ENCODE measurements at places on chromosomes 13 and 19.

DNA sequence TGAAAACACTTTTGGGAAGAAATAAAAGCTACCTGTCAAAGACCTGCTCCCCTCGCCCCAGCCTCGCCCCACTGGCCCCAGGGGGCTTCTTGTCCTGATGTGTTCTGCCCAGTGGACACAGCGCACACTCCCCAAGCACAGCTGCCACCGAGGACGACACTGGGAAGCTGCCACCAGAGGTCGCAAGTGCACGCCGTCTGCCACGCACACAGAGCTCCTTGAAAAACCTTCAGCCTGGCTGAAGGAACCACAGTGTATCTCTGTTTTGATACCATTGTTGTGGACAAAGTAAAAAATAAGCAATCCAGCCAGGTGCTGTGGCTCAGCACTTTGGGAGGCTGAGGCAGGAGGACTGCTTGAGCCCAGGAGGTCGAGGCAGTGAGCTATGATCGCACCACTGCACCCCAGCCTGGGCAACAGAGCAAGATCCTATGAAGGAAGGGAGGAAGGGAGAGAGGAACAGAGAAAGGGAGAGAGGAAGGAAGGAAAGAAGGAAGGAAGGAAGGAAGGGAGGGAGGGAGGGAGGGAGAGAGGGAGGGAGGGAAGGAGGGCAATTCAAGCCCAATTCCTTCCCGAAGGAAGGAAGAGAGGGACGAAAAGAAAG is 57.3 kb downstream of the CEBPG start:
- DNase-seq: peak; percentile 82

DNA sequence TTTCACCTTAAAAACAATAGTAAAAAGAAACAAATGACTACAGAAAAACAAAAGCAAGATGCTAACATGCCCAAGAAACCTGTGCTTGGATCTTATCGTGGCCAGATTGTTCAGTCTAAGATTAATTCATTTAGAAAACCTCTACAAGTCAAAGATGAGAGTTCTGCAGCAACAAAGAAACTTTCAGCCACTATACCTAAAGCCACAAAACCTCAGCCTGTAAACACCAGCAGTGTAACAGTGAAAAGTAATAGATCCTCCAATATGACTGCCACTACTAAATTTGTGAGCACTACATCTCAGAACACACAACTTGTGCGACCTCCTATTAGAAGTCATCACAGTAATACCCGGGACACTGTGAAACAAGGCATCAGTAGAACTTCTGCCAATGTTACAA is 6.0 kb downstream of the CKAP2 start:
- no peak for DNase-seq

GRCh38 chr19:45972947-45973540 is 621 bp downstream of the NOVA2 start:
- DNase-seq: no peak

DNA sequence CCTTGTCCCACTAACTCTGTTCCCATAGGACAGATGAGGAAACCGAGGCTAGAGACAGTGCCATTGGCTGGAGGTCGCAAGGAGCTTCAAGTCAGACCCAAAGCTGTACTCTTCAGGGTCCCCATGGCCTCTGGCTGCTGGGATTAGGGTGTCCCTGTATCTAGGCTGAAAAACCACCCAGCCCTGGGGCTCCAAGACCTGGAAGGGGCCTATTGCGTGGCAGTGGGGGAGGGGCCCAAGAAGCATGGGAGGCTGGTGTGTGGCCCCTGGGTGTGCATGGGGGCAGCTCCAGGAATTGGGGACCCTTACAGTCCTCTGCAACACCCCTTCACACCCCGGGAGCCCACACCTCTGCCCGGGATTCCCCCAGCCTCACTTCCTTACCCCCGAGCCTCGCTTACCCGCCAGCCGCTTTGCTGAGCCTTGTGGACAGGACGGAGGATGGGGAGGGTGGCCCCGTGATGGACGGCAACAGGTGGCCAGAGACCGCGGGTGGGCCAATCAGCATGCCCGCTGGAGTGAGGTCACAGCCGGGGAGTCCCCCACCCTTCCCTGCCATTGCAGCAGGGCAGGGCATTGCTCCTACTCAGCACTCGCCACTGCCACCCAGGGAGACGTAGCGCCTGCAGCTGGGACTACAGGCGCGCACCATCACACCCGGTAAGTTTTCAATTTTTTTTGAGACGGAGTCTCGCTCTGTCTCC is at the start of gene JSRP1:
Gene JSRP1 (minus strand): TSS at position 436 of the 704 bp plus-strand sequence. CDS start 1,103 bp downstream, outside the sequence.
- DNase-seq: no peak

- no peak for DNase-seq
Measured at GRCh38 chr19:1098177-1099051, 3.2 kb upstream of the POLR2E start.

GRCh38 chr19:18014197-18014596 is 6.2 kb downstream of the ARRDC2 start:
- DNase-seq: no peak

DNA sequence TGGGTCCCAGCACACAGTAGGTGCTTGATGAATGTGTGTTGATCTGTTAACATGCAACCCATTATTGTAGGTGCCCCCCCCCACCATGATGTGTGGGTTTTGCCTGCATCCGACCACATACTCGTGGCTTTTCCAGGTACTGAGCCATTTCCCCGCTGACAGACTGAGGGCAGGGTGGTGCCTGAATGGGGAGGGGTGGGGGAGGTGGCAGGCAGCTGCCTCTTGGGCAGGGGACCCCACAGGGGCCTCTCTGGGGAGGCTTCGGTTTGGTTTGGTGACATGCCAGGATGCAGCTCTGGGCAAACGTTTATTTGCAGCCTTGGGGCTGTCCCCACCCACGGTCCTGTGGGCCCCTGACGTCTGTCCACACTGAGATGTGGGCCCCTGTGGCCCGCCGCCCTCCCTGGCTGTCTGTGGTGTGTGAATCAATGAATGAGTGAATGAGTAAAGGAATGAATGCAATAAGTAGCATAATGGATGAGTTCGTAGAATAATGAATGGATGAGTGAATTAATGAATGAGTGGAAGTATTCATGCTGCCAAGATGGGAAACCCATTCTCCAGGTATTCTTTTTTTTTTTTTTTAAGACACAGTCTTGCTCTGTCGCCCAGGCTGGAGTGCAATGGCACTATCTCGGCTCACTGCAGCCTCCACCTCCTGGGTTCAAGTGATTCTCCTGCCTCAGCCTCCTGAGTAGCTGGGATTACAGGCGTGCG is 9.0 kb upstream of the JUND start:
- no peak for DNase-seq

GRCh38 chr19:51434456-51434855 is 17.0 kb upstream of the SIGLEC10 start:
- no peak for DNase-seq

DNA sequence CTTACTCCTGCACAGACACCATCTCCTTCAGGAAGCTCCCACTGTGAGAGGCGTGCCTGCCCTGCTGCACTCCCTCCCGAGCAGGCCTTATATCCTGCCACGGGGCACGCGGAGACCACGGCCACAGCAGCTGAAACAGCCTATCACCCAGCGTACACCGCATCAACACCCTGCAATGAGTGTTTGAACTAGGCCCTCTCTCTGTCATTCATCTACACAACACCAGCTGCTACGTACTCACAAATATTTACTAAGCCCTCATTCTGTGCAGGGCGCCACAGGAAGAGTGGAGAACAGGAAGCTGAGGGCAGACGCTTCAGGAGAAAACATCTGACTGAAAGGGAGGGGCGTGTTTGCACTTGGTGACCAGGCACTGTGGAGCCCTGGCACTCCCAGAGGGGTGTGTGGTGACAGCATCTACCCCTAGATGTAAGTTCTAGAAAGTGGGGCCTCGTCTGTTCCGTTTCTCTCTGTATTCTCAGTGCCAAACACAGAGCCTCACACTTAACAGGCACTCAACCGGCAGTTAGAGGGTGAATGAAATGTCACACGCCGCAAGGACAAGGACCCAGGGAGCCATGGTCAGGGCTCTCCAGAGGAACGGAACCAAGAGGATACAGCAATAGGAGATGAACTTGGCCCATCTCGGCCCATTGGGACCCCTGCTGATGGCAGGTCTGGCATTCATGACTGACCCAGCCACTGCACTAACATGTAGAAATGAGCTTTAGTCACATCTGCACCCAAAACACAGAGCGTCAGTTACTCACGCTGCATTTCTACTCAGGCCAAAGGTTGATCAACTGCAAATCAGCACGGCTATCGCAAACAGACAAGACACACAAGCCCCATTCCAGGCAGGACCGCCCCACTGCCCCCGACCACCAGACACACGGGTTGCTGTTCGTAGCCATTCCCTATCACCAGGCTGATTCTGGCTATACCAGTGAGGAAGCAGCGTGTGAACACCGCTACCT is 15.7 kb downstream of the RANBP3 start:
- no peak for DNase-seq

DNA sequence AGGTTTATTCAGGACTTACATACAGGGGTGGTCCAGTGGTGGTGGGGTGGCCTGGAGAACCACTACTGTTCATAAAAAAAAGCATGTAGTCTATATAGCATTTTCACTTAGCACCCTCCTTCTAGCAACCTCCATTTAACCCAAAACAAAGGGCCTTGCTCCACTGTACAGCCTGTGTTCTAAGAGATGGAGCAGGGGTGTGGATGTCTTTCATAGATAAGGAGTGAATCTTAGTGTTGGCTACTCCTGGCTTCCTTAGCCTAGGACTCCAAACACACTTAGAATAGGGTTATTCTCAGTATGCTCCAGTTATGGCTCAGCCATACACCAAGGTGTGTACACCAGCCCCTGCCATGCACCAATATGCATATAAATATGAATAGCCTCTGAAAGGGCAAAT is 95.2 kb downstream of the ELF1 start:
- no peak for DNase-seq

GRCh38 chr13:33105387-33106005 is 89.3 kb downstream of the KL start:
- no peak for DNase-seq

GRCh38 chr13:98445340-98446233 is 131.3 kb downstream of the STK24 start:
- DNase-seq: peak; percentile 70

GRCh38 chr13:51955281-51955771 is 55.9 kb downstream of the ATP7B start:
- no peak for DNase-seq

DNA sequence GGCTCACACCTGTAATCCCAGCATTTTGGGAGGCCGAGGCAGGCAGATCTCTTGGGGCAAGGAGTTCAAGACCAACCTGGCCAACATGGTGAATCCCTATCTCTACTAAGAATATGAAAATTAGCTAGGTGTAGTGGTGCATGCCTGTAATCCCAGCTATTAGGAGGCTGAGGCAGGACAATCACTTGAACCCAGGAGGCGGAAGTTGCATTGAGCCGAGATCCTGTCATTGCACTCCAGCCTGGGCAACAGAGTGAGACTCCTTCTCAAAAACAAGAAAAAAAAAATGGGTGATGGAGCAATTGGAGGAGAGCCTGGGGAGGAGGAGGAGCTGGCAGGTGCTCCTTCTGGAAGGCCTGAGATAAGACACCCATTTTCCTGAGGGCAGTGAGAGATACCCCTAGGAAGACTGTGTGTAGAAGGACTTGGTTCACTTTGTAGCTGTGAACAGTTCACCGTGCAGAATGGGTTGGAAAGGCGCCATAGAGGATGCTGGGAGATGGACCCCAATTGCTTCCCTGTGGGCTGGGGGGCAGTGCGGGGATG is 8.7 kb upstream of the CARM1 start:
- DNase-seq: no peak

DNA sequence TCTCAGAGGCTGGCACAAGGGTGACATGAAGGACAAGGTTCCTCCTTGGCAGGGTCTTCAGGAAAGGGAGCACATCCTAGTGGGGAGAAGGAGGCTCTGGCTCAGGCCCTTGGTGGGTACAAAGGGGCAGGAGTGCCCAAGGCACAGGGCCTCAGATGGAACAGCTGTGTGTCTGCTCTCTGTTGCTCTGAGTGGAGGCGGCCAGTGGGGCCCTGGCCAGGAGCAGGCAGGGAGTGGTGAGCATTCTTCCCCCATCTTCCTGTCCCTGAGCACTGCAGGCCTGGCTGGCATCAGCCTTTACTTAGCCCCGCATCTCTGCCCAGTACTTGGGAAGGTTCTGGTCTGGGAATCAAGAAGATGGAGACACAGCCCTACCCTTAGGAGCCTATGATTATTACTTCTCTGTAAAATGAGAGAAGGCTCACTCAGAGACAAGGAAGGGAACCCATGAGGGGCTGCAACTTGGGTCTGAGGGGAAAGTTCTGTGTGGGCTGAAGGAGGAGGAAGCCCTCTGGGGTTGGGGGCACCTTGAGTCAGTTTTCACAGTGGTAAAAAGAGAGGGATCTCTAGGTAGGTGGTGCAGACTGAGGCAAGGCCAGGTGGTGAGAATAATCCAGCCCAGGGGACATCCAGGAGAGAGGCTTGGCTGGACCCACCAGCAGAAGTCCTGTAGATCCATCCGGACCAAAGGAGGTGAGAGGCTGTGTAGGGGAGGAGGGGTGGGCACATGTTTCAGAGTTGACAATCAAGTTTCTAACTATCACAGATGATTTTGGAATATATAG is 173.5 kb downstream of the TSHZ3 start:
- no peak for DNase-seq

- DNase-seq: no peak
Measured at GRCh38 chr19:32497391-32497790, 83.6 kb upstream of the PDCD5 start.

DNA sequence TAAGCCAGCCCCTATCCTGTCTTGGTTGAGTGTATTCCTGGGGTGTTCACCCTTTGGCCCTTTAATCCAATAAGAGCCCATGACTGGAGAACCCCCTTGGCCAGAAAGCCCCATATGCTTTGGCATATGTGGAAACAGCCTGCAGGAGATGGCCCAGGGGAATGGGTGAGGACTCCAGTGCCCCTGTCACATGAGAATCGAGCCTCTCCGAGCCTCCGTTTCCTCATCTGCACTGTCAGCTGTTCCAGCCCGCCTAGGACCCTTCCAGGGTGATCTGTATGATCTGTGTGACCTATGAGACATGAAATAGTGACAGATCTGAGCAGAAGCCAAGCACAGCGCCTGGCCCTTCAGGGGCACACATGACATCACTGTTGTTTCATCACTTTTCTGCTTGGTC is 300.7 kb downstream of the ZNF536 start:
- DNase-seq: no peak

DNA sequence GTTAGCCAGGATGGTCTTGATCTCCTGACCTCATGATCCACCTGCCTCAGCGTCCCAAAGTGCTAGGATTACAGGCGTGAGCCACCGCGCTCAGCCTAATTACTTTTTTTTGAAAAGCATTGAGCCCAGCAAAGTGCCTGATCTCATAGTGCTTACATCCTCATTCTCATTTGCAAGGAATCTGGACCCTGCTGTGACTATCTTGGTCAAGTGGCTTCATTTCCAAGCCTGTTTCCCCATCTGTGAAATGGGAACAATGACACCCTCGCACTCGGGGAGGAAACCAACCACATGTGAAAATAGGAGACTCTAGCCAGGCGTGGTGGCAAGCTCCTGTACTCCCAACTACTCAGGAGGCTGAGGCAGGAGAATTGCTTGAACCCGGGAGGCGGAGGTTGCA is 1.6 kb upstream of the PLEKHA4 start:
- no peak for DNase-seq

- no peak for DNase-seq
Measured at GRCh38 chr19:12194827-12195731, 32.2 kb downstream of the ZNF136 start.

- DNase-seq: no peak
Measured at GRCh38 chr13:65937251-65937650, 1292.9 kb downstream of the PCDH9 start.

All from neural crest cell (in vitro differentiated cells).